ENCODE measurements at places on chromosomes 6 and 20.
A peak's percentile ranks its signal among the peaks of the same experiment; 100 is the strongest.

GRCh38 chr6:5003604-5004372 lies at the start of gene RPP40:
Gene RPP40, minus strand, starts transcription at chr6:5004037. Its CDS starts 35 bp downstream, at chr6:5004002.
- DNase-seq, result peak; percentile 86

DNA sequence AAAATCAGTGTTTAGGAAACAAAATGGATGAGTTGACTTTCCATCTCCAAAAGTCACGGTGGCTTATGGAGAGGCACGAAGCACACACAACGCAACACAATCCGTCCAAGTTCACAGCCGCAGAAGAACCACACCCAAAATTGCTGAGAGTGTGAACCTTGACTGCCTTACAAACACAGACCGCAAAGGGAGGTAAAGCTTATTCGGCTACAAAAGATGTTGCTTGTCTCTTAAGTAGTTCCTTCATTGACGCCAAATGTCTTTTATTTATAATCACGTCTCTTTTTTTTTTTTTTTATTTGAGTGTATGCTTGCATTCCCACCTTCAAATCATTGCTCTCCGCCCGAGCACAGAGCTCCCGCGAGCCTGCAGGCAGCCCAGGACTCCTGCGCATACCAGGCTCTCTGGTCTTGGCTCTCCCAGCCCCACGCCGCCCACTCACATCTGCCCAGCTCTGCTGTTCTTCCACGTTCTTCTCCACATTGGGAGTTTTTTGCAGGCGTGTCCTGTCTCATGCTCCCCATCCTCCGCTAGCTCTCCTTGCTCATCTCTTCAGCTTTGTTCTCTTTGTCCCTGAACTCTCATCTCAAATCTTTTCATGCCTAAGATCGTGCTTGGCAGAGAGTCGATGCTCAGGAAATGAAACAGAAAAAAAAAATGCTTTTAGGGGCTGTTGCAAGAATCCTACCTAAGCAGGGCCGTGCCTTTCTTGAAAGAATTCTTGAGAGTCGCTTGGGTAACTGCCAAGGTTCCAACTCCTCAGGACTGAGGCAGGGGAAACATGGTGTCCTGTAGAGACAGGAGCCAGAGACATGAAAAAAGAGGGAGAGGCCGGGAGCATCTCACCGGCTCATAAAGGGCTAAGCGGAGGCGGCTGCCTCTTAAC lies 25.8 kb downstream of the LY86 start:
- DNase-seq, result no peak

DNA sequence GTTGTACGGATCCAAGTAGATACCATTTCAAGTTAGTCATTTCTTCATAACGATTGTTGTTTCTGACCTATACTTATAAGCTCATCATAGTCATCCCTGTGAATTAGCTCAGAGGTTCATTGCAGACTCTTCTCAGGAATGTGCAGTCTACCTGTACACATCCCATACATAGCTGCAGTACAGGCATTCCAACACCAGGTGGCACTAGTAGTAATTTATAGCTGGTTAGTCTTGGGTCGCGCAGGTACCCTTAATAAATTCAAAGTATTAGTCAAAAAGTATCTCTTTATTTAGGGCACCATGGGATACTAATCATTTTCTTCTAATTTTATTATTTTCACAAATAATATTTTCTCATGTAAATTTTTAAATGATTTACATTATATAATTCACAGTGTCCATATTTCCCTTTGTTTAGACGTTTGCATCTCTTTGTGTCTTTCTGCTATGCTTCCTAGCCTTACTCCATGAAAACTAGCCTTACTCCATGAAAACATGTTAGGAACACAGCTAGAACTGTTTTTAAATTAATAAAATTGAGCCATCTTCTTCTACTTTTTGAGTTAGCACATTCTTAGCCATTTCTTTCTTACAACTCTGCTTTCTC lies 128.6 kb upstream of the FAM83B start:
- DNase-seq, result no peak

- DNase-seq, result no peak
Observed at GRCh38 chr6:127463056-127463455, 3.9 kb upstream of the KIAA0408 start.

DNA sequence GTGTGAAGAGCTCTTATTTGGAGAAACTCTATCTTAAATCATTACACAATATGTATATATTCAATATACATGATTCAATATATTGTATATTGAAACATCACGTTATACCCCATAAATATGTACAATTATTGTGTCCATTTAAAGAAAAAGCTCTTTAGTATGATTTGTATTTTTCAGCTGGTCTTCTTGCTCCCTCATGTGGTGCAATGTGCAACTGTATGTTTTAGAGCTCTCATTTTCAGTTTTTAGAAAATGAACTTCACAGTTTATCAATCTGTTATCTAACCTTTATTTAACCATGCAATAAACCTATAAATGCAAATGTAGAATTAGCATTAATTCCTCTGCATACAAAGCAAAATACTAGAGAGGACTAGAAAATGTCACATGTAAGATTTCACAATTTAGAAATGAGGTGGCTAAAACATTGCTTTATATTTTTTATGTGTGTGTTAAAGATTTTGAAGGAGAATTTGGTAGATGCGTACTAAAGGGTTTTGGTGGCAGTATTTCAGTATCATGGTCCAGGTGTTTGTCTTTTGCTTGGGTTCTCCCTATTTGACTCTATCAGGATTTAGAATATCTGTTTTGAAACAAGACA lies 167.1 kb downstream of the PHF3 start:
- DNase-seq, result no peak

DNA sequence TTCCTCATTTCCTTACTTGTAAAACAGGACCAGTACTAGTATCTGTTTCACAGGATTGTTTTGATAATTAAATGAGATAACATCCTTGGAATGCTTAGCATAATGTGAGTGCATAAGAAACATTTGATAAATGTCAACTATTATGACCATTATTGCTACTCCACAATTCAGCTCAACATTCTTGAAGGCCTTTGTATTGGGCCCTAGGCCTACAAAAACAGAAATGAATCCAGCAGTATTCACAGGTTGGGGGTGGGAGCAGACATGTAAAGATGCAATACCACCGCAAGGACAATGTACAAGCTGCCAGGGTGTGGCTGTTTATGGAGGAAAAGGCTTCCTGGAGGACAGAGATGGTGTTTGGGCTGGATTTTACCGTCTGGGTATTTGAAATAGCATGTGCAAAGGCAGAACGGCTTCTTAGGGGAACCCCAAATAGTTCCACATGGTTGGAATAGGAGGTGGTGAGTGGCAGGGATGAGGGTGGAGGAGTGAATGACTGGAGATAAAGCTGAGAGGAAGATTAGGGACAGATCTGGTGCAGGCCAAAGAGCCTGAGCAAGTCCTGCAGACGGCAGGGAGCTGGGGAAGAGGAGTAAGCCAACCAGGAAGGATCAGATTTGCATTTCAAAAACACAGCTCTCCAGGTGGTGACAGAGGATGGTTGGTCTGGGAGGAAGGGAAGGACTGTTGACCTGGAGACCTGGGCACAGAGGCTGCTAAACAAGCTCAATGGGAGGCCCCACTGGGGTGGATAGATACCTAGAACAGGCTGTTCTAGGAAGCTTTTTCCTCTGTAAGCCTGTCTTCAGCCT lies 57.0 kb upstream of the EPB41L1 start:
- DNase-seq, result no peak

GRCh38 chr20:36541227-36541767 lies at the start of gene MYL9:
Gene MYL9, plus strand, starts transcription at chr20:36541519. Its CDS starts 3,366 bp downstream, at chr20:36544885.
- no peak for DNase-seq

GRCh38 chr6:167711211-167711610 lies 115.5 kb upstream of the AFDN start:
- no peak for DNase-seq

- no peak for DNase-seq
Observed at GRCh38 chr6:41150671-41151070, 3.5 kb downstream of the TREML1 start.

GRCh38 chr6:147000545-147001488 lies 203.4 kb upstream of the STXBP5 start:
- peak; percentile 91 for DNase-seq

GRCh38 chr6:159212525-159213280 lies 43.5 kb downstream of the FNDC1 start:
- no peak for DNase-seq

DNA sequence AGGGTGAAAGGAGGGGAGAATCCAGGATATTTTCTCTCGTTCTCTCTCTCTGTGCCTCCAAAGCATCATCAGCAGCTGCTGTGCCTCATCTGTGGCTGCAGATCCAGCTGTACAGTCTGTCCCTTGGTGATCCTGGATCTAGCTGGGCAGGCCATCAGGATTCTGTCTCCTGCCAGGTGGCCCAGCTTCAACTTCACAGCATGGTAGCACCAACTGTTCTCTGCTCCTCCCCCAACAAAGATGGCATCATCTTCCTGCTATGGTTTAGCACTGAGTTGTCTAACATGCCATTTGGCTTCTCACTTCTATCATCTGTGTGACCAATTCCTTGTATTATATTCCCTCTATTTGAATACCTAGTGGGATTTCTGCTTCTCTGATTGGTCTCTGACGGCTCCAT lies 28.6 kb upstream of the ARFGEF2 start:
- no peak for DNase-seq

Data from brain pericyte (primary cell).